Transverse colon (tissue), 4 donors: ENCODE measurements at places on chromosomes 16 and 17.

DNA sequence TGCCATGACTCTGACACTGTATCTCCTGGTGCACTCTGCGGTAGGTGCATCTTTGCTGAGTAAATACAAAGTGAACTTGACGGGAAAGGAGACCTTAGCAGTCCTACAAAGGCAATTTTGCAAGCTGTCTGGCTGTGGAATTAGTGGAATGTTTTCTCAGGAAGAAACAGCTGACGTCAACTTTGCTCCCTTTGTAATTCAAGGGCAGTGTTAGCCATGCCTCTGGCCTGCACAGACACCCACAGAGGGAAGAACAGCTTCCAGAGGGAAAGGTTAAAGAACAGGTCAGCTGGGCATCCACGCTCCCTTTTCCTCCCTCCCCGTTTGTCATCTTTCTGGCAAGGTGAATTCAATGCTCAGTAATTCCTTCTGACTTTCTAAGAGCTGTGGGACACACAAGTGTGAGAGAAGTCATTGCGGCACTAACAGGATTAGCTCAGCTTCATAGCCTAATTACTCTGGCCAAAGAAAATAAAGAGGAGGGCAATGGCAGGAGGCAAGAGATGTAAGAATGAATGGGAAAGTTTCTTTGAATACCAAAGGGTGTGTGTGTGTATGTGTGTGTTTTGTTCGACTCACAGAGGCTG is 476.9 kb upstream of the GOT2 start:
- no peak for DNase-seq

- DNase-seq: no peak
Measured at GRCh38 chr17:9676820-9677310, 31.5 kb downstream of the USP43 start.

DNA sequence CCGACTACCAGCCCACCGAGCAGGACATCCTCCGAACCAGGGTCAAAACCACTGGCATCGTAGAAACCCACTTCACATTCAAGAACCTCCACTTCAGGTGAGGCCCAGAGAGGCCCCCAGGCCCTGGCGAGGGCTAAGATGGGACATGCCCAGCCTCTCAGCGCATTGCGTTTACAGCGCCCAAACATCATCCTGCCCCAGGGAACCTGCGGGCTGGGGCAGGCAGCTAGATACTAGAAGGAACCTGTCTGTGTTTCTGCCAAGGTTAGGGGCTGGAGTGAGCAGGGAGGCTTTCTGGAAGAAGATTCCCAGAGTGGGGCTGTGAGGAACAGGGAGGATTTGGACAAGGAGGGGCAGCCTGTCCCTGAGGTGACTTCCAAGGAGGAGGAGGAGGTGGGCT is 90.6 kb downstream of the AMFR start:
- DNase-seq: no peak

DNA sequence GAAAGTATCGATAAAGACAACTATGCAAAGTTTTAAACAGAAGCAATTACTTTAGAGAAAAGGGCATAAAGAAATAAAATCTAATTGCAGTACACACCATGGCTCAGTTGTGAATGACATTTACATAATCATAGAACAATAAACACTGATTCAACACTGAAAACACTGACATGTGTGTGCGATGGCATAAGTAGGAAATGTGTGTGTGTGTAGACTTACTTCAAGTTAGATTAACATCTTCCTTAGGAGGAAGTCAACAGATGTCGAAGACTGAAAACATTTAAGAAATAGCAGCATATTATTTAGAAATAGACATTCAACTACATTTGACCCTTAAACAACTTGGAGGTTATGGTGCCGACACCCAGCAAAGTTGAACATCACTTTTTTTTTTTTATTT is 172.4 kb downstream of the STX8 start:
- DNase-seq: no peak

DNA sequence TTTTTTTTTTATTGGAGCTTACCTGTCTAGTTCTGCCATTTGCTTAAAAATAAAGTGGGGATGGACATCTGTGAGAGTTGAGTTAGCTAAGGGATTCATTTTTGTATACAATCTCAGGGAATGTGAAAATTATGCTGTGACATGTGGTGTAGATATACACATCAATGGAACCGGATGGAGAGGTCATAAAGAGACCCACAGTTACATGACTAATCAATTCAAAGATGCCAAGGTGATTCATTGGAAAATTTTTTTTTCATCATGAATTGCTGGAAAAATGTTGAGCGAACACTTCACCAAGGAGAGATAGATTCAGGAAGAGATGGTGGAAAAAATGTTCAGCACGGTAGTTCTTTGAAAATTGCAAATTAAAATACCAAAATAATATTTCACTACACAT is 605.4 kb upstream of the KIF2B start:
- DNase-seq: no peak

DNA sequence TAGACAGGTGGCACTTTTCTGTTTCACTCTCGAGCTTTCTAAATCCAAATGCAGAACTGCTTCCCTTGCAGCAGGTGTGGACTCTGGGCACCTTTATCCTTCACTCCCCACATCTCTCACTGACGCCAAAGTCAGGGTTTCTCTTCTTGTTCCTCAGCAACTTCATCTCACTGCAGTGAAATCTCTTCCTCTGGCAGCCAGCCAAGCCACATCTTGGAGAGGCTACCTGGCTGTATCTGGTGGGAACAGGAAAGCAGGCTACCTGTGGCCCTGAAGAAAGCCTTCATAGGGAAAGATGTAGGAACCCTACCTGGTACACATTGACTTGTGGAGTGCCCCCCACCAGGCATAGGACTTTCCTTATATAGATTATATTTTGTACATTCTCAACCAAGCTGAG is 159.1 kb downstream of the UTP18 start:
- no peak for DNase-seq

GRCh38 chr16:61968242-61969076 is 67.8 kb downstream of the CDH8 start:
- no peak for DNase-seq
